ENCODE measurements at places on chromosomes 7 and 10.

- DNase-seq: no peak
Observed at GRCh38 chr7:66283003-66283920, 78.1 kb downstream of the TPST1 start.

- DNase-seq: no peak
Observed at GRCh38 chr7:158061884-158062656, 525.6 kb downstream of the PTPRN2 start.

DNA sequence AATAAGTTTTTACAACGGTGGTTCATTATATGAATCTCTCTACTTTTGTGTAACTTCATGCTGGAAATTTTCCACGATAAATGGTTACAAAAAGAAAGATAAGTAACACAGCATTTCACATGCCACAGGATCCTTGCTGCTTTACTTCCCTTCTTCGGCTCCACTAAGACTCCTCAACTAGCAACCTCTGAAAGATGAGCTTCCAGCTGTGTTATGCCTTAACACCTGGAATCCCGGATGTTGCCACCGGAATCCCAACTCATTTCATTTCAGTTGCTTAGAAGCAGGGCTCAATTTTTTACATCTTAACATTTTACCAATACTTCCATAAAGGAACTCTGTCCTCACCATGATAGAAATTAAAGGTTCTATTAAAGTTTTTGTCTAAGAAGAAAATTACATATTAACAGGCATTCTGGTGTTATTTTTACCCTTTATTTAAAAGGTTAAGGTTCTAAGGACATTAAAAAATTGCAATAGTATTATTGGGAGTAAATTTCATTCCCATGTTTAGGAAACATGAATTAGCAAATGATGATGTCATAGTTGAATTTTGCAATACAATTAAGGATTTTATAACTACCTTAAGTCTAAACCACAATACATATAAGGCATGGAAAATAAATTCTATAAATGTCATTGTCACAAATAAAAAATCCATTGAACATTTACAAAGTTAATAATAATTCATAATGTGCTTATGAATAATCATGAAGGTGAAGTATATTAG, 57.1 kb upstream of the IL6 start:
- DNase-seq: no peak

DNA sequence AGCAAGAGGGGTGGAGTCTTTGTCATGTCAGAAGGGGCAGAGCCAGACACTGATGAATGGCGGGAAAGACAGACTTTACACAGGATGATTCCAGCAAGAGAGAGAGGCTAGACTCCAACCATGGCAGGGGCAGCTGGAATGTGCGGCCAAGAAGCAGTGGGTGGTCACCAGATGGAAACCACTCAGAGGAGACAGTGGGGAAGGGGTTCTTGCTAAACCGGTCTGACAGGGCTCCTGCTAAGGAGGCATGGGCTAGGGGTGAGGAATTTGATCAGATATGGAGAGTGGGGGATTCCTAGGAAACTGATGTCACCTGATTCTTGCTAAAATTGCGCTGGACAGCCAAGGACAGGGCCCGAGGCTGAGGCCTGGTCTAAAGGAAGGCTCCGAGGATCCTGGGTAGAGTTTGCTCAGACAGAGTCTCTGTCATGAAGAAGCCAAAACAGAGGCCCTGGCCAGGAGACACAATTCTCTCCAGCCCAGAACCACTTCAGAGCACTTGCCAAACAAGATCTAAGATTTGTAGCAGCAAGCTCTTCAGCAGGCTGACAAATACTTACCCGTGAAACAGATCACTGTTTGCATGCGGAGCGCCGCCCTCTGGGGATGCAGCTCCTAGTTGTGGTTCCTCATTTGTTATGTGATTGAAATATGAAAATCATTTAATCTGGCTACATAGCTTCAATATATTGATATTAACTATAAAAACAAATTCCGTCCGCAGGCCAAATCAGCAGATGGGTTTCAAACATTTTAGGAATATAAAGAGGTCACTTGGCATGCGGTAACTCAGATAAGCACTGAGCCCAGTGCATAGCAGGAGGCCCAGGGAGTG, 377.0 kb downstream of the TCERG1L start:
- DNase-seq: no peak

DNA sequence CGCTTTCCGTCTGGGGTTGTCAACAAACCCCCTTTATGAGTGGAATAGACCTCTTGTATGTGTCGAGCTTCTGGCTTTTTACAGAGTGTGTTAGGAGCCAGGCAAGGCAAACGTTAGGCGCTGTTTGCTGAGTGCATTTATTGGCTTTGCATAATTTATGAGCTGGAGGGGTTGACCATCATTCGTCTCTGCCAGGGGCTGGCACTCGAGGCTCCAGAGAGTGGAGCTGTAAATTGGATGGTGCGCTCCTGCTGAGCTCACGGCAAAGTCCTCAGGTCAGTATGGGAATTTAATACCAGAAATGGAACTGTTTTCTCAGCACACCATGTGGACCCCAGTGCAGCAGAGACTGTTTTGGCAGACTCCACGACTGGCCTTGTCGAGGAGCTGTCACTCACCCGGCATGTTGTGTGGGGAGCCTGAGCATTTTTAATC, 699.4 kb upstream of the GALNT17 start:
- no peak for DNase-seq

- no peak for DNase-seq
Observed at GRCh38 chr7:105278973-105279687, 109.6 kb downstream of the SRPK2 start.

Data from stimulated activated CD4-positive, alpha-beta T cell treated with anti-CD3 and anti-CD28 coated beads, TNF-alpha, amount 100 ng/mL, for 1 hour (primary cell).